ENCODE measurements at places on chromosomes 1 and 21. TPM values are rescaled to one million over a fixed set of nuclear protein-coding genes. Genes with fewer than 3 reads are reported as not detected.

GRCh38 chr1:222310836-222311235, 237.1 kb downstream of the HHIPL2 start:
- DNase-seq = no peak

DNA sequence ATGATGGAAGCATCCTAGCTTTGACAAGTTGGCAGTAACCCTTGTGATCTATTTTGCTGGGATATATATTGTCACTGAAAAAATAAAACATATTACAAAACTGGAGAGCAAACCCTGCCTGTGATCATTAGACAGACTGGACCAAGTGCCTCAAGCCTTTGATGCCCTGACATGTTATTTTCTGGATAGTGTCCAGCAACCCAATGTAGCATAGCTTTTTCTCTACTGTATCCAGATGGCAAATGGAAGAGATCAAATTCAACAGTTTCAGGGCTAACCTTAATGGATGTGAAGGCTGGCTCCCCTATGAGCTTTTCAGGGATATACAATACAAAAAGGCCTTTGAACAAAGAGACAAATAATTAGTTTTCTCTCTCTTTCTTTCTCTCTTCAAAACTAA, 25.1 kb downstream of the WARS2 start:
- DNase-seq = no peak

DNA sequence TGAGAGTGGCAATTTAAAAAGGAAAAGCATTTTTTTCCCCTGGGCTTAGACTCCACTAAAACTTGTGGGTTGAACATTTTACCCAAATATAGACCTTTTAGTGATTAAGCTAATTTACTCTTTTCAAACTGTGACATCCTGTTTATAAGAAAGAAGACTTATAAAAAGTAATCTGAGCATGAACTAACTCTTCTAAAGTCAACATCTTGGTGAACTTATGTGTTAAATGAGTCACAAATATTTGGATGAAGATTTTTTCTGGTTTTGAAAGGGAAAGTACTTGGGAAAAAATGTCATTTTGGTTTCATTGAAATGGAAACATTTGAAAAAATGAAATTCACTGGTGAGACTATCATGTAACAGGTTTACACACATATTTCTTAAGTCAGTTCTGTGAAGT, 109.8 kb downstream of the KCNK2 start:
- no peak for DNase-seq

DNA sequence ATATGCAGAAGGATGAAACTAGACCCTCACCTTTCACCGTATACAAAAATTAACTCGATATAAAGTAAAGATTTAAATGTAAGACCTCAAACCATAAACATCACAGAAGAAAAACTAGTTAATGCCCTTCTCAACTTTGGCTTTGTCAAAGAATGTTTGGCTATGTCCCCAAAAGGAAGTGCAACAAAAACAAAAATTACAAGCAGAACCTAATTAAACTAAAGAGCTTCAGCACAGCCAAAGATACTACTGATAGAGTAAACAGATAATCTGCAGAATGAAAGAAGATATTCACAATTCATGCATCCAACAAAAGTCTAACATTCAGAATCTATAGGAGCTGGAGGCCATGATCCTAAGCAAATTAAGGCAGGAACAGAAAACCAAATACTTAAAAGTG, 824.6 kb upstream of the NEGR1 start:
- DNase-seq = no peak

DNA sequence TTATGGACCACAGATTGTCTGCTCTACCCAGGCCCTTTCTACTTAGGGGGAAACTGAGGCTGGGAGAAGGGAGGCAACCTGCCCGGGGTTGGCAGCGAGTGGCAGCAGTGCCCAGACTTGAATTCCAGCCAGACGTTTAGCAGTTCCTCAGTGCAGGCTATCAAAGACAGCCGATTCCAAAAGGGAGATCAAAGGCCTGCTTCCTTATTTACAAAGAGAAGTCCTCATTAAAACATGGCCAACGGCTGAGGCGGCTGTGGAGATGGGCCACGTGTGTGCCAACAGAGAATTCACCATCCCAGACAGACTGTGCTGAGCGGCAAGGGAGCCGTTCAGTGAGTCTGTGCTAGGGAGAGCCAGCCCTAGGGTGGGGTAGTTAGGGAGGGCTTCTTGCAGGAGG, 27.7 kb downstream of the C1QB start:
- no peak for DNase-seq

DNA sequence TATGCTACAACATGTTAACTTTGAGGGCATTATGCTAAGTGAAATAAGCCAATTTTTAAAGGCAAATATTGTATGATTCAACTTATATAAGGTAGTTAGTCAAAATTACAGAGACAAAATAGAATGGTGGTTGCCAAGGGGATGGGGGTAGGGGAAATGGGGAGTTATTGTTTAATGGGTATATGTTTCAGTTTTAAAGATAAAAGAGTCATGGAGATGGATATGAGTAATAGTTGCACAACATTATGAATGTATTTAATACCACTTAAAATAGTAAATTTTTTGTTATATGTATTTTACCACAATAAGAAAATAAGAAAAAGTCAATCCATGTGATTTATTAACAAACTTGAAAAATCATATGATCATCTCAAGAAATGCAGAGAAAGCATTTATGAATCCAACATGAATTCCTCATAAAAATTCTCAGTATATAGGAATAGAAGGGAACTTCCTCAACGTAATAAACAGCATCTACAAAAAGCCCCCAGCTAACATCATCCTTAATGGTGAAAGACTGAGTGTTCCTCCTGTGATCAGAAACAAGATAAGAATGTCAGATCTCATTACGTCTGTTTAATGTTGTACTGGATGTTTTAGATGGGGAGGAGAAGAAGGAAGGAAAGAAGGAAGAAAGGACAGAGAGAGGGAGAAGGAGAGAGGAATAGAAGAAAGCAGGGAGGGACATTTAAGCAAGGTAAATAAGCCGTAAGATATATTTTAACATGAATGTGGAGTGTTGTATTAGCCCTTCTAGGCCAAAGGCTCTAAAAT, 6.7 kb upstream of the TSEN15 start:
- DNase-seq = no peak

DNA sequence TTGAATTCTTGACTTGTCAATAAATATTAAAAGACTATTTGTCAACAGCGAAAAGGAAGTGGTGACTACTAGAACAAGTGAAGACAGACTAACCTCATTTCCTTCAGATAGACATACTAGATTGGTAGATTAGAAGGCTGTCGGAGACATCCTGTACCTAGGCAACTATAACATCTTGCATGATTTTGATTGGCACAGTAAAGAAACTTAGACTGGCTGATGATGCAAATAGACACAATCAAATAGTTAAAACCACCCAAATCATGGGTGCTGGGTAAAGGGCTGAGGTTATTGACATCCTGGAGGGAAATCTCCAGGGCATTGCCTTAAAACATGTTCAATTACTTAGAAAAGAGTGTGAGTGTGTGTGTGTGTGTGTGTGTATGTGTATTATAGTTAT, 85.9 kb upstream of the EDEM3 start:
- no peak for DNase-seq

- DNase-seq = no peak
Measured at GRCh38 chr1:181081395-181081794, 7.1 kb upstream of the IER5 start.

DNA sequence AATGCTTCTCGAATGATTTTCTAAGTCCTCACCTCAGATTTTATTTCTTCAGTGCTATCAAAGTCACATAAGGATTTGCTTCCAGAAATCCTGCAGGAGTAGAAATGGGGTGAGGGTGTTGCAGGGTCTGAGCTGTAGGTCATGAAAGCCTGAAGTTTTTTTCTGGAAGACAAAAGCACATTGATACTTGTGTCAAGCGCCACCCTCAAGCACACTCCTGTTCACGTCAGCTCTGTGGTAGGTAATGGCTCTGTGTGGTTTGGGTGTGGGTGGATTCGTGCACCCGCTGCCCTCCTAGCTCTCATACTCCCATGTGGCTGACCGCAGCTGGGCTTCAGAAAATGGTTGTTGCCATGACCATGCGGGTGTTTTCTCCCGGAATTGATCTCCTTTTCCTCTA, 39.9 kb downstream of the AKNAD1 start:
- DNase-seq = no peak

DNA sequence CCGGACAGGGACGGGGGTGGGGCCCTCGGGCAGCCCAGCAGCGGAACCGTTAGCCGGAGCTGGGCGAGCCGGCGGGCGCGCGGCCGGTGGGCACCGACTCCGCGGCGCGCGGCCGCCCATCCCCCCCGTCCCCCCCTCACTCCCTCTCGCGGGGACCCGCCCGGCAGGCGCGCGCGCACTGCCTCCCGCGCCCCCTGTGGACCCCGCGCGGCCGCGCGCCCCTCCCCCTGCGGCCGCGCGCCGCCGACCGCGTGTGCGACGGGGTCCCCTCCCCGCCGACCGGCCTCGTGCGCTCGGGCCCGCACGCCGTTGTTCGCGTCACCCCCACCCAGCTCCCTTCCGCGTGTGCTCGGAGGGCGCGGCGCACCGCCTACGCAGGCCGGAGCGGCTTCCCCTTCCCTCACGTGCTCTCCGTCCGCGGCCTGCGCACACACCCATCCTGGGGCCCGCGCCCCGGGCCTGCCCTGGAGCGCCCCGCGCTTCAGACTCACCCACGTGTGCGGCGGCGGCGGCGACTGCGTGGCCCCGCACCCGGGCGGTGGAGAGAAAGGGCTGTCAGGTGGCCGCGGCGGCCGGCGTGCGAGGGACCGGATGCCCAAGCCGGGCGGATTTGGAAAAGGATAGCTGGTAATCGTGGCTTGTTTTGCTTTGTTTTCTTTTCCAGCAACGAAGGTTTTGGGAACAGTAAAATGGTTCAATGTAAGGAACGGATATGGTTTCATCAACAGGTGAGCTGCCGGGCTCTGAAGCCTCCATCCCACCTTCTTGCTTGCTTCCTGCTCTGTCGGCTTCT, 717 bp downstream of the YBX1 start:
- DNase-seq = no peak

DNA sequence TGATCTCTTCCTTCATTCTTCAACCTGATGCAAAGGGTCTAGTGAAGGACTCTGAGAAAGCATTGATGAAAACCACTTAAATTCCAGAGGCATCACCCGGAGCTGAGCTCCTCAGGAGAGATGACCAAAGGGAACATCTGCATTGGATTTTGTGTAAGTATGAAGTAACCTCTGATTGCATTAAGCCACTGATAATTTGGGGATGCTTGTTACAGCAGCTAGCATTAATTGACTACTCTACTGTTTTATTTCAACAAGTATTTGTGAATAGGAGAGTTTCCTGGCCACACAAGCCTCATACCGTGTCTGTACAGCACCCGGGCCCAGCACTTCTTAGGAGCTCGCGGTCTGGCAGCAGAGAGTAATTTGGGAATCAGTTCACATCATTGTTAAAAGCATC, 250.7 kb upstream of the POU3F1 start:
- no peak for DNase-seq

The WDR26 gene
- 41.0 TPM for polyA plus RNA-seq

The LEFTY1 gene
- not detected for polyA plus RNA-seq
